Stimulated activated CD8-positive, alpha-beta memory T cell treated with anti-CD3 and anti-CD28 coated beads, Interleukin-4, amount 100 ng/mL, for 4 hours (primary cell): ENCODE measurements at places on chromosomes 7 and 10.

GRCh38 chr10:117464176-117464575, 78.4 kb upstream of the EMX2 start:
- no peak for DNase-seq

GRCh38 chr7:148340438-148341280, 249.9 kb upstream of the C7orf33 start:
- DNase-seq, result no peak

DNA sequence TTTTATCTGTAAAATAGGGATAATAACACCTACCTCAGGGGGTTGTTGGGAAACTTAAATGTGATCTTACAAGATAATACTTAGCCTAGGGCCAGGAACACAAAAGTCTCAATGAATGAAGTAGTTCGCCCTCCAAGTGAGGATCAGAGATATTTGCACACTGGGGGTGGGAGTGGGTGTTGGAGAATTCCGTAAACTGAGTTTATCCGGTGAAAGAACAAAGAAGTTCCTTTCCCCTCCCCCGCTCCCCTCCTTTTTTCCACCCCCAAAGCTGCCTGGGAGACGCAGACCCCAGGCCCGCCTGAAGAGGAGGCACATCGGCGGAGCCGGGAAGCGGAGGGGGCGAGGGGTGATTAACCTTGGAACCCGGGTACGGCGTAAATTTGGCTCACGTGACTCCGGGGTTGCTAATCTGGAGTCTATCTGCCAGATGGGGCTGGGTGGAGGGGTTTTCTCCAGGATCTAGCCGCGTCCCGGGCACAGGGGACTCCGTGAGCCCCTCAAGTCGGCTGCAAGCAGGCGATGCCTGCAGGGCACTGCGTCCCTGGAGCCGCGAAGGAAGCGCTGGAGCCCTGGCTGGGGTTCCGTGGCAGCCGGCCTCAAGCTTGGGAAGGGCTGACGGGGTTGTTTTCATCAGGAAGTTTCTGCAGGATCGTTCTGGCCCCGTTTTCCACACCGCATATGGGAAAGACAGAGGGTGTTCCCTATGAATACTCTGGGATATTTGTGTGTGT, 1.4 kb upstream of the PODXL start:
- no peak for DNase-seq

DNA sequence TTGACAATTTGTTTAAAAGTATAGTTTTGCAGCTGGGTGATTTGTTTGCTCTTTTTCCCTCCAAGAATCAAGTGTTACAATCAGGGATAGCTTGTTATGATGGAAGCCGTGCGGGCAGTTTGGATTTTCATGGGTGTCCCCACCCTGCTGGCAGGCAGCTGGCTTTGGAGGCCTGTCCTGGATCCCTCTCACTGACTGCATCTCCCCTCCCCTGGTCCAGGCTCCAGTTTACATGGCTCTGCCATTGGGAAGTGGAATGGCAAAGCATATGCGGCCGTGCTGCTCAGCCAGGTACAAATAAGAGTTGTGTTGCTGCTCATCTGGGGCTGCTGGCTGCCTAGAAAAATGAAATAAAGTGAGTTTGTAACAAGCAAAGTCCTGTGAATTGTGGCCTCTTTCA, 76.0 kb downstream of the CXCL12 start:
- DNase-seq, result no peak

DNA sequence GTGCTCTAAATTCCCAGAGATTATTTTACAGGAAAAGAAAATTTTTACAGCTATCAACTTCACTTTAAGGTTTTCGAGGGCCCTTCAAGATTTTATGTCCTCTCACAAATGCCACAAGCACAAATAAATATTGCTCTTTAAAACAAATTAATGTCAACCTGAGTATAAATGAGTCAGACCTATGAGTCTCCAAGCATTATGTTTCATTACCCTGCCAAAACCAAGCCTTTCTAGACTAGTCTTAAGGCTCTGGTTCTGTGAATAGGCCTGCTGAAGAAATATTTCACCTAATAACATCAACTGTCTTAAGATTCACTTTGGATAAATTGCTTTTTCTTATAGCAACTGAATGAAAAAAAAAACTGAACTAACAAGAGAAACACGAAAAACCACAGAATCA, 153.0 kb downstream of the PDE1C start:
- DNase-seq, result no peak

DNA sequence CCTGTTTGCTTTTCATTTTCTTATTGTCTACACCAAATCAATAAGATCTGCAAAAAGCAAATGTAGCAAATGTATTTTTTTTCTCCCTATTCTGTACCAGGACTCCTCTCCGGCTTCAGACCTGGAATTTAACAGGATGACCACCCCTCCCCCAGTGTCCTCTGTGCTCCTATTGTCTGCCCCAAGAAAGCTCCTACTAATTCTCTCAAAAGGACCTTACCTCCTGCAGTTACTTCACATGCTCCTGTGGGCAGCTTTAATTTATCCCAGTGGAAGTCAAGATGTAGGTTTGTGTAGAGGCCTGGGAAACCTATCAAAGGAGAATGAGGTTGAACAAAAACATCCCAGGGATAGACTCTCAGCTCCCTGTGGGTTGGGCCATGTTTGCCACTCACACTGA, 31.3 kb downstream of the PLXNA4 start:
- no peak for DNase-seq

- DNase-seq, result no peak
Measured at GRCh38 chr7:146862415-146862814, 745.8 kb downstream of the CNTNAP2 start.

DNA sequence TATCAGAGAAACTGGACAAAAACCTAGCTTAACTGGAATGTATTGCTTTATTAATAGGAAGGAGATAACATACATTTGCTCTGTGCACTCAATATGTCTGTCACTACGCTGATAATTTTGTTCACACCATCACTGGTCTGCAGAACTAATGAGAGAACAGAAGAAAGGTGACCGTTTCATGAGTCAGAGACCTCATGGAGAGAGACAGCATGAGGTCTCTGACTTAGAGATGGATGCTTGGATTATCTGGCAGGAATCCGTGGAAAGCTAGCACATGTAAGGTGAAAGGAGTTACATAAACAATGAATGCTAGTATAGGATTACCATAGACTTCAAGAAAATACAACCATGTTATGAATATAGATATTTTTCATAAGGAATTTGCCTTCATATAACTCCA, 947.3 kb downstream of the IPMK start:
- no peak for DNase-seq

- no peak for DNase-seq
Measured at GRCh38 chr7:77353911-77354310, 62.2 kb downstream of the GSAP start.

GRCh38 chr10:6255548-6256061, 52.9 kb downstream of the PFKFB3 start:
- no peak for DNase-seq

DNA sequence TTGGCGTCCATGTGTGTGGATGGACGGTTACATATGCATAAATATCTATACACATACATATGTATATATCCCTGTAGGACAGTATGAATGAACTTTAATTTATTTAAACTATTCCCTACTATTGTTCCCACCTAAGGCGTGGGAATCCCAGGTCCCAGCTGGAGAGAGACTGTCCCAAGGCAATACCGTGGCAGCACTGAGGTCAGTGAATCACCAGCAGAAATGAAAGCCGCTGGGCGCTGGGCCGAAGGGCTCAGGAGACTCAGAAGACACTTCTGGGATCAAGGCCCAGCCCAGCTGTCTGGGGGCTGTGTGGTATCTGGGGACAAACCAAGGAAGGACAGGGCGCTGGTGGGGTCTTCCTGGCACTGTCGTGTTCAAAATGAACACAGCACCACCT, 49.6 kb upstream of the MYL10 start:
- no peak for DNase-seq

GRCh38 chr7:28395831-28396230, 16.5 kb upstream of the CREB5 start:
- DNase-seq, result no peak

GRCh38 chr7:150935149-150935548, 43.0 kb downstream of the KCNH2 start:
- no peak for DNase-seq

GRCh38 chr10:6022660-6023059, 39.5 kb downstream of the IL2RA start:
- DNase-seq, result no peak

- DNase-seq, result no peak
Measured at GRCh38 chr10:6314620-6315205, 112.0 kb downstream of the PFKFB3 start.

- no peak for DNase-seq
Measured at GRCh38 chr7:153006452-153006851, 246.9 kb downstream of the ACTR3B start.

DNA sequence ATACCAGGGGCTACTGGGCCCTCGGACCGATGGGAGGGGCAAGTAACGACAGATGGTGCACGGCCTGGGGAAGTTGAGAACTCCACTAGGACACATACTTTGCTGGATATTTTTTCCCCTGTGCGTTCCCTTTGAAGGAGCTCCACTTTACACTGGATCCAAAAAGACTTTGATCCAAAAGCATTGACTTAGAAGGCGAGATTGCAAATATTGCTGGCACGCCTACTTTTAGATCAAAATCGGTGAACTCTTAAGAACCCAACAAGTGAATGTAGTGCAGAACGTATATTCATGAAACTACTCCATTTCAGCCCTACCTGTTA, 436 bp upstream of the SLC25A13 start:
- no peak for DNase-seq
